ENCODE measurements at places on chromosomes 3 and 15.

- no peak for DNase-seq
Observed at GRCh38 chr3:138460536-138461205, 26.3 kb downstream of the ESYT3 start.

GRCh38 chr3:160857476-160858119, 101.6 kb downstream of the PPM1L start:
- DNase-seq, result no peak

GRCh38 chr3:46243560-46243959, 1.3 kb downstream of the CCR3 start:
- DNase-seq, result no peak

GRCh38 chr3:147472846-147473245, 63.7 kb downstream of the ZIC1 start:
- no peak for DNase-seq

DNA sequence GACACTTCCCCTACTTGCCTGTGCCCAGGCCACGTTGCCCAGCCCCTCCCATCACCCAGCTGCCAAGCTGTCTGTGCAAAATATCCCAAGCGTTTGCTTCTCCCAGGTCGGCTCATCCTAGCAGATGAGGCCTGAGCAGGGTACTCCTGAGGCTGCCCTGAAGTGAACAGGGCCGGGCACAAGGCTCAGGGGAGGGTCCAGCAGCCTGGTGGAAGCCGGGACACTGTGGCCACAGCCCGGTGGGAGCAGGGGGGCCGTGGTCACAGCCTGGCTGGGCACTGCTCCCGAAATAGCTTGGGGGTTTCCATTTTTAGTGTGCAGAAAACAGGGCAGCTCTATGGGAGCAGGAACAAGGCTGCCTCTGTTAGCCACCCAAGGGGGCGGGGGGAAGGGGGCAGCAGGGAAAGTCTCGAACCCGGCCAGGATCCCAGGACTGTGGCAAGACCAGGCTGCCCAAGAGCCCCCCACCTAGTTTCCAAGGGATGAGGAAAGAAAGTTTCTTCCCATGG, 3.4 kb downstream of the PLXNB1 start:
- no peak for DNase-seq
